ENCODE measurements at places on chromosomes 7 and 10. TPM values are rescaled to one million over a fixed set of nuclear protein-coding genes. Genes with fewer than 3 reads are reported as not detected.

- H3K36me3 ChIP-seq: no peaks in the 10 kb centered on the region
- no peaks in the 10 kb centered on the region for H3K27me3 ChIP-seq
- no peak for DNase-seq
- no peak within 1 kb of the TSS for H3K27ac ChIP-seq
- peak within 1 kb of the TSS; percentile 10 for H3K4me3 ChIP-seq
- H3K4me1 ChIP-seq: no peaks in the 10 kb centered on the region
Measured at GRCh38 chr7:4861673-4862072, at the start of gene PAPOLB. TSS of gene PAPOLB (minus strand) at chr7:4862030. CDS start at chr7:4861810, 220 bp downstream.

The SPOCK2 gene
- total RNA-seq: 18.7 TPM

DNA sequence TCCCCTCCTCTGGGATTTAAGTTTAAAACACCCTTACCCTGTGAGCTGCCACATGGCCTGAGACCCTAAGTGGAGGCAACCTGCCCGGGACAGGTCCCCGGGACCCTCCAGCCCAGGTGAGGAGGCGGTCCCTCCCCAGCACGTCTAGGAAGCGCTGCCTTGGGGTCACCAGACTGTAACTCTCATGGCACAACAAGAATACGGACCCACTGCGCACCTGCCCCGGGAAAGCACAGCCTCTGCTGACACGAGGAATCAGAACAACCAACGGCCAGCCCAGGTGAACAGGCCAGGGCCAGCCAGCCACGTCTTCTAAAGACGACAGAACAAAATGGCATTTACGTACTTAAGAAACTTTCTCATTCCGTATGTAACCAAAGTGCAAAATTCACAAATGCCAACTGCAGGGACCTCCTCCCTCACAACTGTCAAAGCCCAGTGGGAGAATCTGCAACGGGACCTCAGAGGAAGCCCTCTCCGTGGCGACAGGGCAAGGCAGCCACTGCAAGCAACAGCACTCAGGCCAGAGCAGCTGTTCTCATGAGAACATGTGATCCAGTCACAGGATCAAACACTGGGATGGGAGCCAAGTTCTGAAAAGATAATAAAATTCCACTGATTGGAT, 208.4 kb downstream of the DIP2C start:
- H3K27me3 ChIP-seq: no peaks in the 10 kb centered on the region
- DNase-seq: no peak
- H3K4me1 ChIP-seq: no peaks in the 10 kb centered on the region
- H3K27ac ChIP-seq: no peak overlapping the region
- no peaks in the 10 kb centered on the region for H3K36me3 ChIP-seq

The PSMC2 gene
- total RNA-seq: 30.0 TPM

The SMKR1 gene
- not detected for total RNA-seq

- DNase-seq: no peak
- no peak overlapping the region for H3K27ac ChIP-seq
- H3K36me3 ChIP-seq: no peaks in the 10 kb centered on the region
- no peaks in the 10 kb centered on the region for H3K27me3 ChIP-seq
- no peak overlapping the region for H3K4me3 ChIP-seq
- no peaks in the 10 kb centered on the region for H3K4me1 ChIP-seq
Measured at GRCh38 chr7:50431722-50432305, 18.3 kb downstream of the FIGNL1 start.

DNA sequence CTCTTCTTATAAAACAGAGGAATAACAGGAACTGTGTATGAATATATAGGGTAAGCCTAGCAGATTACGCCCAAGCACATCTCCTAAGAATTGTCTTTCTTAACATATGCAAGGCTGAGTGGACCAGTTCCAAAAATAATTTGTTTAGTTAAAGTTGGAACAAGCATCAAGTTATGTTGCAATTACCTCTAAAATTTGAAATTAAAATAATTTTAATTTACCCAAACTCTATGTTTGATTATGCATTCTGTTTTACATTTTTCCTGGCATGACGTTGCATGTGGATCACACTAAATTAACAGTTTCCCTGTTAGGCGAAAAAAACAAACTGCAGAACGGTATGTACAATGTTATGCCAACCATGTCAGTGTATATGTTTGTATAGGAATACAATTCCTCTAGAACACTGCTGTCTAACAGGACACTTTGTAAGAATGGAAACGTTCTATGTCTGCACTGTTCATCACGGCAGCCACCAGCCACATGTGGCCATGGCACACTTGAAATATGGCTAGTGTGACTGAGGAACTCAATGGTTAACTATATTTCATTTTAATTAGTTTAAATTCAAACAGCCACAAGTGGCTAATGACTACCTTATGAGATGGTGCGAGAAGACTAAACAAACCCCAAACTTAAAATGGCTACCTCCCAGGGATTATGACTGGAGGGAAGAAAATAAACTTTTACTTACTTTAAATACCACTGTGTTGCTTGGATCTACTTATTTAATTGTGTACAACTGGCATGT, 281.1 kb upstream of the KLF14 start:
- peak overlapping the region; percentile 24 for H3K27ac ChIP-seq
- H3K4me1 ChIP-seq: peaks cover 20% of the 10 kb centered on the region
- no peaks in the 10 kb centered on the region for H3K36me3 ChIP-seq
- DNase-seq: no peak

The SPDYE16 gene
- total RNA-seq: not detected

DNA sequence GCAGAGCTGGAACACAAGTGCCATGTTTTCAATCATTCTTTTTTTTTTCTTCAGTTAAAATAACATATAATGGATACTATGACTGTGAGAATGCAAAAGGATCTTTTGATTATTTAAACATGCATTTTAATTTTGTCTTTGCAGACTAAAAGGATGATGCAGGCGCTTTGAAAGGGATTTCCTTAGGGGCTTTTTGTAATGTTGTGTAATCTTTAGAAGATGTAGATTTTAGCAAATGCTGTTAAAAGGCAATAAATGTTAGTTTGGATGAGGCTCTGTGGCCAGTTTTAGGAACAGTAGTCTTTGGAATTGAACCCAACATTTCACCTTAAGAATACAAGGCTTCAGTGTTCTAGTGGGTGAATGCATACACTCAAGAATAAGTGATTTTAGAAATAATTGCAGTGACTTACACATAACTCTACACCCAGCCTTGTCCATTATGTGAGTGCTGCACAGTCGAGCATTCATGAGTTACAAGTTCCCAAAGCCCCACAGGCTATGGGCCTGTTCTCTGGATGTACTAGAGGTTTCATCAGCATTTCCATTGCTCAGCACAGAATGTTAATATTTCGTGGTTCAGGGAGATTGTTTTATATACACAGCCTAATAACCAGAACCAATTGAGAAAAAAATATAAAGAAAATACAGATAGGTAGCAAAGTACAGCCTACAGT, 11.6 kb downstream of the PAPSS2 start:
- no peaks in the 10 kb centered on the region for H3K4me1 ChIP-seq
- no peak overlapping the region for H3K27ac ChIP-seq
- H3K27me3 ChIP-seq: no peaks in the 10 kb centered on the region
- H3K4me3 ChIP-seq: no peak overlapping the region
- DNase-seq: no peak
- no peaks in the 10 kb centered on the region for H3K36me3 ChIP-seq

DNA sequence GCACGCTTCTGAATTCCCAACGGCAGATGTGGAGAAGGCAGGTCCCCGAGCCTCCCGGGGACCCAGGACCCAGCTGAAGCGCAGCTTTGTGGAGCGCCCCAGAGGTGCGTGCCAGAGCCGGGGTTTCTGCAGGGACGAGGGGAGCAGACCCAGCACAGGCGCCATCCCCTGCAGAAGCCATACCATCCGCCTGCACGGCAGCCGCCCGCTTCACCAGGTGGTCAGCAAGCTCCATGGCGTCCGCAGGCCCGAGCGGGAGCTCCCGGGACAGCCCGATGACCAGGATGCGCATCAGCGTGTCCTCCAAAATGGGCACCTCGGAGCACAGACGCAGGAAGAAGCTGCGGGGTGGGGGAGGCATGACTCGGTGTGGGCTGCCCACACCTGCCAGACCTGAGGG, 10.6 kb downstream of the INTS1 start:
- H3K27ac ChIP-seq: no peak overlapping the region
- H3K4me3 ChIP-seq: no peak overlapping the region
- no peaks in the 10 kb centered on the region for H3K27me3 ChIP-seq

DNA sequence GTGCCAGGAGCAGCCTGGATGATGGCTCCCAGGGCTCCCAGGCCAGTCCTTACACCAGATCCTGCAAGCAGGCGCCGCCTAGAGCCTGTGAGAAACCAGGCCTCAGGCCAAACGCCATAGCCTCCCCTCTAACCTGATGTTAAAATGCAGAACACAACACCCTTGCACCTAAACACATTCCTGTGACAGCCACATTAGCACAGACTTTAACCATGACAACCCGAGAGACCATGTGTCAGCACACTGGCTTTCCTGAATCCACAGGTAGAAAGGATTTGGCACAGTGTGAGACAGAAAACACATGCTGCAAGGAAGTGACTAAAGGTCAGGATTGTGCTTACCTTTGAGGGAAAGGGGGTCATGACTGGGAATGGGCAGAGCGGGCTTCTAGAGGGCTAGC, 59.9 kb downstream of the SGMS1 start:
- no peaks in the 10 kb centered on the region for H3K36me3 ChIP-seq
- H3K27ac ChIP-seq: no peak overlapping the region
- H3K4me1 ChIP-seq: no peaks in the 10 kb centered on the region
- no peak overlapping the region for H3K4me3 ChIP-seq
- DNase-seq: no peak
- no peaks in the 10 kb centered on the region for H3K27me3 ChIP-seq

The STEAP1 gene
- 7.2 TPM for total RNA-seq

DNA sequence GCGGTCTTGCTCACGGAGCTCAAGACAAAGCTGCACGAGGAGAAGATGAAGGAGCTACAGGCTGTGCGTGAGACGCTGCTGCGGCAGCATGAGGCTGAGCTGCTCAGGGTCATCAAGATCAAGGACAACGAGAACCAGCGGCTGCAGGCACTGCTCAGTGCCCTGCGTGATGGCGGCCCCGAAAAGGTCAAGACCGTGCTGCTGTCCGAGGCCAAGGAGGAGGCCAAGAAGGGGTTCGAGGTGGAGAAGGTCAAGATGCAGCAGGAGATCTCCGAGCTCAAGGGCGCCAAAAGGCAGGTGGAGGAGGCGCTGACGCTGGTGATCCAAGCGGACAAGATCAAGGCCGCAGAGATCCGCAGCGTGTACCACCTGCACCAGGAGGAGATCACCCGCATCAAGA, 51.4 kb downstream of the JAKMIP3 start:
- H3K36me3 ChIP-seq: no peaks in the 10 kb centered on the region
- no peaks in the 10 kb centered on the region for H3K27me3 ChIP-seq
- DNase-seq: no peak

DNA sequence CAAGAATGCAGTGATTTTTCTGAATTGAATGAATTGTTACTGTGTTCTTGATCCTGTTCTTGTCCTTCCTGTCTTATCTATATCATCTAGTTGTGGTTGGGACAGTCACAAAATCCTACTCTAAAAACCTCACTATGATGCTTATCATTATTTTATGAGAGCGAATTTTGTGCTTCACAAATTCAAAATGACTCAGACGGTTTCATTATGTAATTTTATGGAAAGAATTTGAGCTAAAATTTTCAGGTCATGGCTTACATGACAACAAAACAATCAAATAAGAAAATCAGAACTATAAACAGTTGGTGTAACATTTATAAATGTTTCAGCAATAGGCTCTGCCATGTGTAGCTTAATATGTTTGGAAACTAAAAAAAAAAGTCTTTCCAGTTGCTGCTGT, 6.9 kb downstream of the PRKAR2B start:
- no peaks in the 10 kb centered on the region for H3K27me3 ChIP-seq
- DNase-seq: no peak
- no peak overlapping the region for H3K4me3 ChIP-seq

- no peaks in the 10 kb centered on the region for H3K27me3 ChIP-seq
- H3K36me3 ChIP-seq: no peaks in the 10 kb centered on the region
- DNase-seq: no peak
- H3K4me1 ChIP-seq: no peaks in the 10 kb centered on the region
- H3K27ac ChIP-seq: no peak overlapping the region
Measured at GRCh38 chr7:69476416-69476815, 121.9 kb upstream of the AUTS2 start.

The CADPS2 gene
- total RNA-seq: 36.4 TPM
